ENCODE measurements at places on chromosomes 12 and 14.

DNA sequence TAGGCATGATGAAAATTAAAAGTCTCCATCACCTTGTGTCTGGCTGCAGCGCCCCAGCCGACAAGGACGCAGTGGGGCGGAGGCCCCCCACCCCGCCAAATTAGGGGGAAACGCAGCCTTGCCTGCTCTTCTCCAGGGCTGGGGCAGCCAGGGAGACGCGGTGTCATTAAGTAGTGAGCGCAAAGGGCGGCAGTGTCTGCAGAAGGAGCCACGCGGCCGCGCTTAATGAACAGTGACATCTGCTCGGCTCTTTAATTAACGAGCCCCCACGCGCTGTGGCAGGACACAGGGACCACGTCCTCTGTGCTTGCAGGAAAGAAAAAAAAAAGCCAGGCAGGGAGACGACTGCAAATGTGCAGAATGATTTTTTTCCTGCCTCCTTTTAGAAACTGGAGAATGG is 93.4 kb upstream of the NCOR2 start:
- DNase-seq, result no peak

DNA sequence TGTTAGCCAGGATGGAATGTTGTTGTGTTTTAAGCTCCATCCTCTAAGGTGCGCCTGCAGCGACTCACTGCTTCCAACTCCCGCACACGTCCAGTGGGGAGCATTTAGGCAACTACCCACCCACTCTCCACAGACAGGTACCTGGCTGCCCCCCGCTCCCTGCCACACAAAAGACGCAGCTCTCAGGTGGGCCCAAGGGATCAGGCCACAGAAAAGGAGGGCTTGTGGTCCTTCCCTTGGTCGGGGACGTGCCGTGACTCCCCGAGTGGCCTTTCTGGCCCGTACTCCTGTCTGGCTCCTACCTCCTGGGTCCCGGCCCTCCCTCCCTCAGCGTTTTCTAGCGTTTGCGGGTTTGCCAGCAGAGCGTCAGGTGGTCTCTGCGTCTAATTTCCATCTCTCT is 16.2 kb downstream of the TEDC1 start:
- DNase-seq, result no peak

DNA sequence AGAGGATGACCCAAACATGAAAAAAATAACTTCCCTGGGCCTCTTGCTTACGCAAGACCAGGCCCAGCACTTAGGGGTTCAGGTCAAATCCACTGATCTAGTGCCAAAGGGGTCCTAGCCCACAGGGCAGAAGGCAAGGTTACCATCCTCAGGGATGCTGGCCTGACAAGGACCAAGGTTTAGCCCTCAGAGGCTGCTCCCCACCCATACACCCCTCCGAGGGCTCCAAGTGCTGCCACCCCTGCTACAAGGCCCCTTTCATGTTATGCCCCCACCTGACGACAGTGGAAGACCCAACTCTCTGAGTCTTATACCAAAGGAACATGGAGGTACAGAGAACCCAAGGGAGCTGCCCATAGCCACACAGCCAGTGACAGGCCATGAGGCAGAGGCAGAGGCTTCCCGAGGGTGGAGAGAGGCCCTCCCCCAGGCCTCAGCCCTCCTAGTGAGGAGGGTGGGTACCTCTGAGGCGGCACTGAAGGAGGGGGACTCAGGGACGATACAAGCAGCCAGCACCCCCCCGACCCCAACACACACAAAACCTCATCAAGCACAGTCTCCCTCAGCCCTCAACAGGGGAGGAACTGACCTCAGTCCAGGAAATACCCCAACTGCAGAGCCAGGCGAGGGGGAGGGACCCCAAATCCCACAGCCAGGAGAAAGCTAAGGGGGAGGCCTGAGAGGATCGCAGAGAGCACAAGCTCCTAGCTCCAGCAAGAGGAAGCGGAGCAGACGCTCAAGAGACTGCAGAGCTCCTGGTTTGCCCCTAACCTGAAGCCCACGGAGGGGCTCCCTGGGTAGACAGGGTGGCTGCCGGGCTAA is 37.0 kb downstream of the ANAPC7 start:
- DNase-seq, result no peak

GRCh38 chr12:131164096-131164872 is 210.6 kb downstream of the ADGRD1 start:
- DNase-seq, result no peak

GRCh38 chr12:27276275-27276674 is 32.2 kb downstream of the STK38L start:
- no peak for DNase-seq

- no peak for DNase-seq
Measured at GRCh38 chr14:28584951-28585350, 181.6 kb upstream of the FOXG1 start.

DNA sequence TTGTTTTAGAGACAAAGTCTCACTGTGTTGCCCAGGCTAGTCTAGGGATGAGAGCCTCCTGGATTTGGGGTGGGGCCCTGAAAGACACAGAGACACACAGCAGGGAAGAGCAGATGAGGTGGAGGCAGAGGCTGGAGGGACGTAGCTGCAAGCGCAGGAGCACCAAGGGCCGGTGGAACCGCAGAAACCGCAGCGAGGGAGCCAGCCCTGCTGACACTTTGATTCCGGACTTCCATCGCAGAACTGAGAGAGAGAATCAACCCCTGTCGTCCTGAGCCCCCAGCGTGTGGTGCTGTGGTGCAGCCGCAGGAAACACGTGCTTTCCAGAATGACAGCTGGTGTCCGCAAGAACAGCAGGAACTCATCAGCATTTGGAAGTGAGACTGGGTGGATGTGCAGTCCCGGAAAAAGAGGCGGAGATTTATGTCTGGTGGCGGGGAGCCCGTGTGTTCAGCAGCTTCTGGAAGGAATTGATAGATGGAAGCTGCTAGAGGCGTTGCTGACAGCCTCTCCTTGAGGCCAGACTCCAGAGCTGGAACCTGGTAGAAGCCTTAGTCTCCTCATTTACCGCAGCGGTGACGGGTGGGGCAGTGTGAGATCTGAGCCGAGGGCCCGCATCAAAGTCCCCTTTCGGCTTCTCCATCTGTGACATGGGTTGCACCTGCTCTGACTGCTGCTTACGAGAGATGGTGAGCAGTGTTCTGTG is 21.9 kb upstream of the KLC1 start:
- DNase-seq, result peak; percentile 83

DNA sequence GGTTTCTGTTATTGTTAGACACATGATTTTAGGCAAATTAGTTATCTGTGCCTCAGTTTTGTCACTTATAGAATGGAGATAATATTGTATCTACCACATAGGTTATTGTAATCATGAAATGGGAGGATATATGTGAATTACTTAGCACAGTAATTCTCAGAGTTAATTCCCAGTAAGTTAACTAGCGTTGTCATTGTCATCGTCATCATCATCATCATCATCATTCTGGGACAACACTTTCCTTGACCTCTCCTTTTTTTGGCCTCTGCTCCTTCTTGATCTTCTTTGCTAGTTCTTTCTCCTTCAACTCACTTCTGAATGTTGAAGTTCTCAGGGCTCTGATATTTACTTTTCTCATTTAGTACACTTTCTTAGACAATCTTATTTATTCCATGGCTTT is 13.8 kb downstream of the MSRB3 start:
- no peak for DNase-seq

DNA sequence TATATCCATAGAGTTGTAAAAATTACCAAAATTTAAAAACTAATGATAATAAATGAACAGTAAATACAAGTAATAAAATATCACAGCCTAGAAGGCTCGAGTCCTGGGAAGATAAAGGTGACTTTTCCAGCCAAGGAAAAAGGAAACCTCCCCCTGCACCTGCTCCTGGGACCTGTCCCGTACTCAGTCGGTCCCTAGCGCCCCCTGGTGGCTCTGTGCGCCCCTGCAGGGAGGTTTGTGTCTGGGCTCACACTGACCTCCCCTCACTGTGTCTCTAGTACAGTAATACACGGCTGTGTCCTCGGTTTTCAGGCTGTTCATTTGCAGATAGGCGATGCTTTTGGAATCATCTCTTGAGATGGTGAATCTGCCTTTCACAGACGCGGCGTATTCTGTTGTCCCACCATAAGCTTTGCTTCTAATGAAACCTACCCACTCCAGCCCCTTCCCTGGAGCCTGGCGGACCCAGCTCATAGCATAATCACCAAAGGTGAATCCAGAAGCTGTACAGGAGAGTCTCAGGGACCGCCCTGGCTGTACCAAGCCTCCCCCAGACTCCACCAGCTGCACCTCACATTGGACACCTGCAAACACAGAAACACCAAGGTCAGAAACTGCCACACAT is 1030.4 kb downstream of the TMEM121 start:
- peak; percentile 89 for DNase-seq

DNA sequence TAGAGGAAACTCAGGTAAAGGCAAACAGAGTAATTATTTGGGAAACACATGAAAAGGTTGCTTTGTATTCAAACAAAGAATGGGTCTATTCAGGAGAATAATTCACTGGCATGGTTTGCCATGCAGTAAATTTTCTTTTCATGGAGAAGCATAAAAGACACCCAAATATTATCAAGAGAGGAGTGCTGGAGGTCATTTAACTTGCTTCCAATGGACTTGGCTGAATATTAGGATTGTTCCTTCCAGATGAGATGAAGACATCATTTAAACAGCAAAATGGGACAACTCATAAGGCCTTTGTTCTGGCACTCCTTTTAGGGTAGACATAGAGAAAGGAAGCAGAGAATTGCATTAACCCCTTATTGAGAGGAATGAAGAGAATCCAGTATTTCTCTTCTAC is 38.7 kb downstream of the WIF1 start:
- DNase-seq, result no peak

DNA sequence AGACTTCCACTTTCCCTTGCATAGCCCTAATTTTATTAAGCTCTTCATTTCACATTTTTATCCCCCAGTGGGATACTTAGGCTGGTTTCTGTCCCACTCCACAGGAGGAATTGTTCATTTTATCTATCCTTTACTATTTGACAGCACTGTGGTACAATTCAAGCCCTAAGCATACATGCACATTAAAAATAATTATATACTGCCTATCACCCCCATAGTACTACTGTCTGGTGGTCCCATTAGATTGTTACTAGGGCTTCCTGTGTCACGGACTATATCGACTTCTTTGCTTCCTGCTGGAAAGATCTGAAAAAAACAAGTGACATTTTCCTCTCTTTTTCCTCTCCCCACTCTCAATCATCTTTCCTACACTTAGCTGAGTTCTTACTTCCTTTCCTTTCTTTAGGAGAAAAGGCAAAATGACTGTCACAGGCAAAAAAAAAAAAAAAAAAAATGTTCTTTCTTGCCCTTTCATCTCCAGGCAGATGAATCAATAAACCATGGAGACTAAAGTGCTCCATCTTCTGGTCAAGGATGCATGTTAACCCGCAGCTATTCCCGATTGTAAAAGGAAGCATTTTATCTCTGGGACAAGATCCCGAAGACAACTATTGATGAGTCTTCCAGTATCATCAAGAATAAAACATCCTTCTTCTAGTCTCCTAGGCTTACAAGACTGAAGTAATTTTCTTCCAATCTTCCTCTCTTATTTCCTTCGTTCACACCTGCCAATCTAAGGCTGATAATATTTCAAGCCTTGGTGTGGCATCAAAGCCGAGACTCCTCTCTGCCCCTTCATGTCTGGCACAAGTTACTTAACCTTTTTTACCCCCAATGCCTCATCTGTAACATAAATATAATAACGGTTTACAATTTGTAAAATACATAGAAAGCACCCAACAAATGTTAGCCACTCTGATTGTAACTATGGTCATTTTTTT is 94.4 kb upstream of the PLEKHG7 start:
- no peak for DNase-seq

DNA sequence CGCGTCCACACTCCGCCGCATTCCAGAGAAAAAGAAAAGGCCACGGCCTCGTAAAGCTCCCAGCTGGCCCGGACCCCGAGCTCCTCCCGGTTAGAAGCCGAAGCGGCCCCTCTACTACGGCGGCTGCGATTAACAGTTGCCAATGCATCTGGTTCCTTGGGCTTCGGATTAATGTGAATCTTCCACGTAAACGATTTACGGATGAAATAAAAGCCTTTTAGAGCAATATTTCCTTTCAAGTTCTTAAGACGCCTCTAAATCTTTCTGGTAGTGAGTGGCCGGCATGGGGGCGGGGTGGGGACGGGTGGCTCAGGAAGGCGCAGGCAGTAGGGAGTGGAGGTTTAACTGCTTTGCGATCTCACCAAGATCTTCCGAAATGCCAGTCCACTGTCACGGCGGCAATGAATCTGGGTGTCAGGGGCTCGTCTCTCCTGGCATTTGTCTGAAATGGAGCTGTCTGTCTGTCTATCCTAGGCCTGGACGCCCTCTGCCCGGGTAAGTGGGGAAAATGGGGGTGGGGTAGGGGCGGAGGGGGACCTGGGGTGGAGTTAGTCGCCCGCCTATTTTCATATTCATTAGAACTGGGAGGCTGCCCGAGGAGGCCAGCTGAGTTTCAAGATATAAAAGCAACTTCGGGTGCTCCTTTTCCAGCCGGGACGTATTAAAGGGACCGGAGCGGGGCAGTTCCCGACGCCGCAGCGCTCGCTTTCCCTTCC is 413 bp upstream of the ALX1 start:
- no peak for DNase-seq

GRCh38 chr12:130064999-130065398 is 97.3 kb upstream of the FZD10 start:
- no peak for DNase-seq

DNA sequence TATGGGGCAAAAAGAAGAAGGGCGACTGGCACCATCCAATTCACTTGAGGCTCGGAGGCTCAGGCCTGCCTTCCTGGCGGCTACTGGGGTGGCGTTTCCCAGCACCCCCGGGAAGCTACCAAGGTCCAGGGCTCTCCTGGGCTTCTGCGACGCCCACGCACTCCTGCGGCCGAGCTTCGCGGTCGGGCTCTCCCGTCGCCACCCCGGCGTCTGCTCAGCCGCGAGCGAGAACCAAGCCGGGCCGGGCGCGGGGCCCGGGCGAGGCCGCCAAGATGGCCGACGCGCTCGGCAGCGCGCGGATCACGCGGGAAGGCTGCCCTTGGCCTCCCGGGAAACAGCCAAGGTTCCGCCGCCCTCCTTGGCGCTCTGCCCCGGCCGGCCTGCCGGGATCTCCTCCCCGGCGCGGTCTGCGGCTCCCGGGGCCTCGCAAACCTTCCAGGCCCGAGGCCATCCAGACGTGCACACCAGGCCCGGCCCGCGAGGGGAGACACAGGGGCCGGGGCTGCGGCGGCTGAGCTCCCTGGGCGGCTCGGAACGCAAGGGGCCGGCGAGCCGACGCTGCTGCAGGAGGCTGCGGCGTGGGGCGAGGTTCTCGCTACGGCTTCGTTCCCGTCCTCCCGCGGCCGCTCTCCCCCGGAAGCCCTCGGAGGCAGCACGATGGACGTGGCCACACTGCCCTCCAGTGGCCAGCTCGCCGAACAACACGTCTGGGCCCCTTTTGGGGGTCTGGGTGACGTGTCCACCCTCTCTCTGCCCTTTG is 23.5 kb upstream of the ZFP36L1 start:
- DNase-seq, result peak; percentile 88

- no peak for DNase-seq
Measured at GRCh38 chr12:65025136-65025535, 96.0 kb downstream of the WIF1 start.

- no peak for DNase-seq
Measured at GRCh38 chr12:9910716-9911421, 21.3 kb downstream of the CLEC2A start.

GRCh38 chr12:50195832-50196231 is 28.7 kb upstream of the CERS5 start:
- DNase-seq, result no peak

Data from DND-41 (cell line).